NCI-H1048 (cell line): ENCODE measurements at places on chromosomes 11 and 22.

DNA sequence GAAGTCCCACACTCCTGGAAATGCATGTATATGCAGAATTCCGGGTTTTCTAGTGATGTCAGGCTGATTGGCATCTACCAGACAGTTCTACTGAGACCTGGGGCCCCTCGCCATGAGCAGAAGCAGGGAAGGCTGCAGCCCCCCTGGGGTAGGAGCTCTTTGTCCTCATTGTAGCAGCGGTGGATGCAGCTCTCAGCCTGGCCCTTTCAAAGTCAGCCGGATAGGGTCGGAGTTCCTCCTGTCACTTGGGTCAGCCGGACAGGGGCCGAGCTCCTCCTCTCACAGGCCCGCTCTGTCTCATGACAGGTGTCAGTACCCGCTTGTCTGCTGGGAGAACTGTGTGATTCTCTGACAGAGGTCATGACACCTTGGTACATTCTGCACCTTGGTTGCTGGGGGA lies 30.0 kb downstream of the MRGPRD start:
- no peak for DNase-seq

GRCh38 chr11:34667810-34668582 lies 47.1 kb downstream of the EHF start:
- no peak for DNase-seq

GRCh38 chr11:95119361-95120060 lies 29.9 kb downstream of the ENDOD1 start:
- no peak for DNase-seq

- DNase-seq, result no peak
These were observed 2.9 kb upstream of the TMEM9B start for GRCh38 chr11:8967184-8967583.

GRCh38 chr22:23622634-23623033 lies 9.5 kb downstream of the DRICH1 start:
- DNase-seq, result no peak

DNA sequence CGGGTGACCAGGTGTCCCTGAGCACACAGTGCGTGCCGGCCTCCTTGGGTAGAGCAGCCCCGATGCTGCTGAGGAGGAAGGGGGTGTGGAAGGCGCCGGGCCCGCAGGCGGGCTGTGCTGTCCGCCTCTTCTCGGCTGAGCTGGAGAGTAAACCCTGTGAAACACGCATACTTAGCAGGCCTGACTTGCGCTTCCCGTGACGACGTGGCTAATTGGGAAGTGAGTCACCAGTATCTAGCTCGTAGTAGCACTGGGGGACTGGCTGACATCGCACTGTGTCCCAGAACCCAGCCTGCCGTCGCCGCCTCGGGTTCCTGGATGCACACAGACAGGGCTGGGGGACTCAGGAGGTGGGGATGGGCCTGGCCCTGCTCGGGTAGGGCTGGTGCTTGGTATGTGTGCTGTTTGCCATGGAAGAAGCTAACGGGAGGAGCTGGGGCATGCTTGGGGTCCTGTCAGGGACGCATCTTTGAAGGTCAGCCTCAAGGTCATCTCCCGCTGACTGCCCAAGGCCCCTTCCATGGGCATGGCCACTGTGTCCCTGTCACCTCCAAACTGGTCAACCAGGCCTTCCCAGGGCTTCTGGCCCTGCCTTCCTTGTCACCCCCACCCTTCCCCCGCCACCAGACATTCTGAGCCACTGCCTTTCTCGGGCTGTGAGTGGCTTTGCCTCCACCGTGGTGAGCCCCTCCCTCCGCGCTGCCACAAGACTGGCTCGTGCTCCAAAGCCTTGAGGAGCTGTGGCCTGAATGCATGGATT lies 1327.0 kb downstream of the BRD1 start:
- DNase-seq, result no peak

DNA sequence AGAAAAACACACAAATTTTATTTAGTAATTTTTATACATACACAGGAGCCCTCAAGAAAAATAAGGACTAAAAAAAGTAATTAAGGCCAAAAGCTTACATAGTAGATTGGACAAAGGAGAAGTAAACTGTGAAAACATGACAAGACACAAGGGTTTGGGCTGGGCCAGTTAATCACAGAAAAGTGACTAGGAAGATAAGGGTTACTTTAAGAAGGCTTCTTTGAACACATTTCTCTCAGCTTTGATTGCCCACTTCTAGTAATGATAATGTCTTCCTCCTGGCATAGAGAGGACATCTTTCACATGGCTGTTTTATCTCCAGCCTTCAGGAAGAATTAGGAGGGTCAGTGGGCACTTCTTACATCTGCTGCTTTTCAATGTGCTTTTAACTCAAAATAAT lies 3.4 kb downstream of the RNF141 start:
- no peak for DNase-seq

DNA sequence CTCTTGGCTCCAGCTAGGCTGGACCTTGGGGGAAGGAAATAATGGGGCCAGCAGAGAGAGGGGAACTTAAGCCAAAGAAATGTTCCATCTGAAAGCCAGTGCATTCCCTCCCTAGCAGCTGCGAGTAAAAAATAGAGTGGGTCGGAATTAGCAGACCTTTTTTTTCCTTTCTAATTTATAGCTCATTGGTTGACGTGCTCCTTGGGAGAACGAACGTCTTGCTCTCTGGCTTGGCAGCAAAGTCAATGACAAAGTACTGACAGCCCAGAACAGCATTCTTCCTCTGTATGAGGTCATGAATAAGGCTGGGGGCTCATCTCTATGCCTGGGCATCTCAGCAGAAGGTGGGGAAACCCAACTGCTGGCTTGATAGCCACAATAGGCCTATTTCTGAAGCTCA lies 65.0 kb downstream of the SEZ6L start:
- no peak for DNase-seq

- no peak for DNase-seq
These were observed at the start of gene TSPAN18 for GRCh38 chr11:44726283-44727113. TSPAN18 (plus strand) TSS chr11:44726962; CDS start chr11:44906417, 179,455 bp downstream.

DNA sequence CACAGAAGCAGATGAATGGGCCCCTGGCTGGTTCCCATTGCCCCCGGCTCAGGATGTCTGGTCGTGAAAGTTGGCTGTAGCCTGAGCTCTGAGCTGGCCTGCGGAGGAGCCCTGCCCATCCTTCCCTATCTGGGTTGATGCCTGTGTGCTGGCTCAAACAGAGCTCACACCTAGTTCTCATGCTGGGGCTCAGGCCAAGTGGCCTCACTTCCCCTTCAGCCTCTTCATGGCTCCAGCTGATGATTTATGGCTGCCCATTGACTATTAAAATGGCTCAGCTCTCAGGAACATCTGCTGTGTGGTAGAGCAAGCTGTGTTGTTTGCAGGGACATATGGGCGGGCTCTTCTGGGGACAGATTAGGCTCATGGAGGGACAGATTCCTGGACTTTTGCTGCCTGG lies 64.7 kb downstream of the ADAMTS15 start:
- no peak for DNase-seq

- no peak for DNase-seq
These were observed 14.4 kb downstream of the GRAP2 start for GRCh38 chr22:39915295-39915726.

- no peak for DNase-seq
These were observed 60.7 kb upstream of the MUC15 start for GRCh38 chr11:26632691-26633159.

- DNase-seq, result no peak
These were observed 58.6 kb downstream of the HIPK3 start for GRCh38 chr11:33315822-33316221.

- DNase-seq, result no peak
These were observed 1327.9 kb downstream of the TBC1D22A start for GRCh38 chr22:48090332-48090672.

- DNase-seq, result no peak
These were observed 945 bp downstream of the CREBZF start for GRCh38 chr11:85663753-85664614.

GRCh38 chr22:37202001-37202555 lies 10.2 kb downstream of the SSTR3 start:
- DNase-seq, result no peak
